ENCODE measurements at places on chromosomes 11 and 22.
A peak's percentile ranks its signal among the peaks of the same experiment; 100 is the strongest.

DNA sequence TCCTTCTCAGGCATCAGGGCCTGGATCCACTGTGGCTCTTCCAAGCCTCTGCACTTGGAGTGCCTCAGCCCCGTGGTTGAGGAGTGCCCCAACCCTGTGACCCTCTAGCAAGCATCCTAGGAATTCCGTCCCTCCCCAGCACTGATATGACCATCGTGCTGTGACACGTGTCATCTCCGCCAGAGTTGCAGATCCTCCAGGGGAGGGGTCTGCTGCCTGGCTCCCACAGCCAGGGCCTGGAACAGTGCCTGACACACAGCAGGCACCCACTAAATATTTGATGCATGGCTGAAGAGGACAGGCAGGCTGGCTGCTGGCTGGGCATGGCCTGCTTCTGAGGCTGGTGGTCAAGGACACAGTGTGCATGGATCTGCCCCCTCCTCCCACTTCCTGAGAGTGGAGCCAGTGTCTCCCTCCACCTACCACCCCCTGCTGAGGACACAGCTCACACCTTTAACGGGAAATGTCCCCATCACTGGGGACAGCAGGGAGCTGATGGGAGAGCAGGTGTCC, 1.7 kb upstream of the CD81 start:
- no peak for DNase-seq

DNA sequence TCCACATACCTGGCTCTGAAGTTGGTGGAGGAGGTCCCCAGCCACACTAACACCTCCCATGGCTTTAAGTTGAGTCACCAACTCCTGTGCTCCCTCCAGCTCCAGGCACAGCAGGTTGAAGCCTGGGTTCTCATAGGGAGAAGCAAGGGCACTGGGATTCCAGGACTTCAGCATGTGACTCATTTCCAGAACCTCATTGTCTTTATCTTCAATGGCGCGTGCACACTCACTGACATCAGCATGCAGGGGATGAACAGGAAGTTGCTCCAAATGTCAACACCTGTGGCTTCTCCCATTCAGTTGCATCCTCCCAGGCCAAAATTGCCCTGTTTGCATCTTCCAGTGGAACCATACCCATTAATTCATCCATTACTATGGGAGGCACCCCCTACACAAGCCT, 5.8 kb upstream of the UBQLNL start:
- DNase-seq = no peak

DNA sequence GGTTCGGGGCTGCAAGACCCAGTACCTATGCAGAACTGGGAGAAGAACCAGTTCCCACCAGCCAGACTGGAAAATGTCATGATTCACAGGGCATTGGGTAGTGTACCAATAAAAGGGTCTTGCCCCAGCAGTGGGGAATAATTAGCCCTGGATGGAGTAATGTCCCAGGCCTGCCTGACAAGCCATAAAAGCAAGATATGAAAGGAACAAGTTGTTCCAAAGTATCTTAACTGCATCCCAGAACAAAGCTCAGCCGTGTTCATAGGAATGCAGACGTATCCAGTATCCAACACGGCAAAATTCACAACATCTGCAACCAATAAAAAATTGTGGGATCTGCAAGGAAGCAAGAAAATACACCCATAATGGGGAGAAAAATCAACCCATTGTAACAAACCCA, 47.9 kb downstream of the ASCL2 start:
- no peak for DNase-seq

DNA sequence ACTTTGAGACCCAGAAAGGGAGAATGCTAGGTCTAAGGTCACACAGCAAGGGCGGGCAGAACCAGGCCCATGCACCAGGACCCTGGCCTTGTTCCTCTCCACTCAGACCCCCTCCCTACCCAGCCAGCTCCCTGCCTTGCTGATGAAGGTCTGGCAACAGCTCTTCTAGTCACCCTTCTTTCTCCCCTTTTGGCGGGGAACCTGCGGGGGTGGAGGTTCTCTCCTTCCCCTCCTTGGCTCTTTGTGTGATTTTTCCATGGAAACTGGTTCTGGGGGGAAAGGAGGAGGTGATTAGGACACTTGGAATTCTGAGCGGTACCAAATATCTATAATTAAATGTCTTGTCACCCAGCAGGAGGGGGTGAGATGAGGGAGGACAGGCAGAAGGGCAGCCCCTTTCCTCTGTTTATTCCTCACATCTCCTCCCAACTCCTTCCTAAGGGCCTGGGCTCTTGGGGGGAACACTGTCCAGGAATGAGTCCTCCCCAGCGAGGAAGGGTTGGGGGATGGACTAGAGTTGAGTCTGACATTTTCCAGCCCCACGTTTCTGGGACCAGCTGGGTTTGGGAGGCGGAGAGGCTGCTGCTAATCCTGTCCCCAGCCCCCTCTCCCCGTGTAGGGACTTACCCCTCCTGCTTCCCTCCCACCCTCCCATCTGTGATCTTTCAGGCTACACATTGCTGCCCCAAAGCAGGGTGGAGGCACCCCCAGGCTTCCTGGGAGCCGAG, 7.4 kb downstream of the ARHGEF17 start:
- DNase-seq = peak; percentile 60

- DNase-seq = no peak
Observed at GRCh38 chr11:93160808-93161207, 37.0 kb downstream of the SLC36A4 start.

GRCh38 chr22:20433686-20434241, 3.9 kb downstream of the SCARF2 start:
- DNase-seq = no peak

GRCh38 chr11:27339941-27340340, 23.1 kb downstream of the CCDC34 start:
- no peak for DNase-seq

GRCh38 chr22:49827853-49828598, at the start of gene BRD1:
Gene BRD1 (minus strand): TSS chr22:49827873. CDS start chr22:49824317, 3,556 bp downstream.
- DNase-seq = peak; percentile 39

DNA sequence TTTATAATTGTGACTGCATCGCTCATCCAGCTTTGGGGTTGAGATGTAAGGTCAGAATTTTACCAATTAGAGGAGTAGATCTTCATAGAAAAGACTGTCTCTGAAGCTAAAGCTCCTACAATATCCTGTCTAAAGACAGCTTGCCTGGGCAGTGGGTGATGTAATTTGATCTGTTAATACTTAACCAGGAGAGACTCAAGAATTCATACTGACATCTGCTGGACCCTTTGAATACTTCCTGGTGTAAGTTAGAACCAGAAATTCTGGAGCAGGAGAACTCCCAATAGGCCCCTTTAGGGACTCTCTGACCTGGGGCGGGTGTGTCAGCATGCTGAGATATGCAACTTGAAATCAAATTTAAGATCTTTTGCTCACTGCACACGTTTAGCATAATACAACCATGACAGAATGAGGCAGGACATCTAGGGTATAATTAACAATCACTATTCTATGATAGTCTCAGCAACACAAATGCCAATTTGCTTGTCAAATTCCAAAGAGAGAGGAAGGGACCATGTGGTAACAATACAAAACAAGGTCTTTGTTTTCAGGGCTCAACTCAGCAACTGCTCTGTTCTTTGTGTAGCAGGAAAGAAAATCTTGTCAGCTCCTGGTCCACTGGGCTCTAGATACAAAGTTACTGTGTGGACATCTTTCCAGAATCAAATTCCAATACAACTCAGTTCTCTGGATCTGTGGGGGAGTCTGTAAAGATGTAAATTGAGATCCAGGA, 143.9 kb downstream of the INSC start:
- DNase-seq = peak; percentile 14

GRCh38 chr22:45007391-45008185, 2.2 kb downstream of the PHF21B start:
- peak; percentile 20 for DNase-seq

DNA sequence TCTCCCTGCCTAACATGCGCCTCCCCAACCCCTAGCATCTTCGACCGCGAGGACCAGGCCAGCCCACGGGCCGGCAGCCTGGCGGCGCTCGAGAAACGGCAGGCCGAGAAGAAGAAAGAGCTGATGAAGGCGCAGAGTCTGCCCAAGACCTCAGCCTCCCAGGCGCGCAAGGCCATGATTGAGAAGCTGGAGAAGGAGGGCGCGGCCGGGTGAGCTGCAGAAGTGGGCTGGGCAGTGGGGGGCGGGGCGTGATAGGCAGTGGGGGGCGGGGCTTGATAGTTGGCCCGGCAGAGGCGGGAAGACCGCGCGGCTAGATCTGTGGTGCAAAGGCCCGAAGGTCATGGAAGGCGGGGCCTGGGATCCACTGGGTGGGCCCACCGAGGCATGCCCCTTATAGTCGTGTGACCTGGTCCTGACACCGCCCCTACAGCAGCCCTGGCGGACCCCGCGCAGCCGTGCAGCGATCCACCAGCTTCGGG, 8.7 kb downstream of the SELENOM start:
- no peak for DNase-seq

DNA sequence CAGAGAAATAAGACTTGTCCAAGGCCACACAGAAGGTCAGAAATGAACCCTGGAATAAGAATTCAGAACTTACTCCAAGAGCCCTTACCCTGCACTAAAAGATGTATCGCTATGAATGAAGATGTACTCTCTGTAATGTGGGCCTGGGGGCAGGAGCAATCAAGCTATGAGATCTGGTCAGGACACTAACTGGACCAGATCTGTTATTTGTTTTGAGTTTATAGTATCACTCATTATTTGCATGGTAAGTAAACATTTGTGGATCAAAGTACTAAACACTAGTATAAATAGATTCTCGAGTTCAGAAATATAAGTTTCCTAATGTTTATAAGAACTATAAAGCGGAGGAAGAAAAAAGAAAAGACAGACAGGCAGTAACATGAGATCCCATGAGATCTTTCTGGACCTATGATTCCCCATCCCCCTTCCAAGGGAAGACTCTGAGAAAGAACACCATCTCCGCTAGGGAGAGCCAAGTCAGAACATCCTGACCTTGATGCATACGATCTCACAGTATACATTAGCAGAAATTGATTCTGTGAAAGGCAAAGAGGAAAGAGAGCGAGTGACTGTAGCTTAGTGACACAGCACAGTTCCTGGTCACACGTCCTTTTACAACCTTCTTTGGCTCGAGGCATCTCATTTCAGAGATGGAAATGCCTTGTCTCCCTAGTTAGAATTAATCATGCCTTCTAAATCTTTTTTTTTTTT, 71.2 kb downstream of the USP35 start:
- DNase-seq = no peak

GRCh38 chr11:57645689-57646085, 4.0 kb downstream of the YPEL4 start:
- DNase-seq = no peak

DNA sequence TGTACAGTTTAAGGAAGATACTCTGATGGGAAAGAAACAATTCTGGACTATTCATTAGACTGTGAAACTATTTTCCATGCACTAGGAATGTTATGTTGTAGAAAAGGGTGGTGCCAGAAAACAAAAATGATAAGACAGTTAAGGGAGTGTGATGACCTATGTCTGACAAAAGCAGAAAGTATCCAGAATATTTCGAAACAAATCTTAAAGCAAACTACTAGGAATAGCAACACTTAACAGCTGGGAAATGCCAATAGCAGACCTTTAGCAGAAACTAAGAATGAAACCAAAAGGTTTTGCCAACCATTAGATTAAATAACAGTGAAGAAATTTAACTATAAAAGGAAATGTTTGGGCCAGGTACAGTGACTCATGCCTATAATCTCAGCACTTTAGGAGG, 3.3 kb upstream of the ARHGAP20 start:
- no peak for DNase-seq

DNA sequence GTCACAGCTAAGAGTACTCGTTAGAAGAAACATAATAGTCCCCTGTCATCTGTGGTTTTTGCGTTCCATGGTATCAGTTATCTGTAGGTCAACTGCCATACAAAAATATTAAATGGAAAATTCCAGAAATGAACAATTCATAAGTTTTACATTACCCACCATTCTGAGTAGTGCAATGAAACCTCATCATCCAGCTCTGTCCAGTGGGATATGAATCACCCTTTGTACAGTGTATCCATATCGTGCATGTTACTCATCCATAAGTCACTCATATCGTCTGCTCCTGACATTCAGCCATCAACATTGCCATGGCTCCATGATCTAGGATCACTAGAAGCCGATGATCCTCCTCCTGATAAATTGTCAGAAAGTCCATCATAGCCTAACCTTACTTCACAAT, 174.9 kb upstream of the C11orf87 start:
- DNase-seq = no peak

- peak; percentile 62 for DNase-seq
Observed at GRCh38 chr11:20211691-20212090, 51.4 kb upstream of the DBX1 start.

GRCh38 chr11:16117989-16118756, 238.2 kb downstream of the SOX6 start:
- peak; percentile 48 for DNase-seq

DNA sequence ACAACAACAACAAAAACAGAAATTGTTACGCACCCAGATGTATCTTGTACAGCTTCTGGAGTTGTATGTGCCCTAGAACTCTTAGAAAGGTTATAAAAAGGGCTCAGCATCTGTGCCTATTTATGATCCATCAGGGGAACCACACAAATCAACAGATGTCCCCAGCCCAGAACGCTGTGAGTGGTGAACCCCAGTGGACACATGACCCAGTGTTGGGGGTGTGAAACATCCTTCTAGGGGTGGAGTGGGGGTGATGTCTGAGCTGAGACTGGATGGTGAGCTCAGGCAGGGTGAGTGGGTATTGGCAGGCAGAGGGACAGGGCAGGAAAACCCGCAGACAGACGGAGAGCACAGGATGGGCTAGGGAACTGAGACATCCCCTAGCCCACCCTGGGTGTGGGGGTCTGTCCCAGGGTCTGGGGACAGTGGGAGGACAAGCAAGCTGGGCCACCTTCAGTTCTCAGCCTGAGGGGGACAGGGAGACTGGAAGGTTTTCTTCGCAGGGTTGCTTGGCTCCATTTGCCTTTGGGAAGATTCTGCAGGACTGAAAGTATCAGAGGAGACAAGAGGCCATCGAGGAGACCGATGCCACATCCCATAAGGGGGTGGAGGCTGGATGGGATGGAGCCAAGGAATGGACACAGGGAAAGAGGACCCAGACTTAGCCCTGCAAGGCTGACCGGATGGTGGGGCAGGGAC, 5.8 kb upstream of the EMID1 start:
- DNase-seq = no peak

DNA sequence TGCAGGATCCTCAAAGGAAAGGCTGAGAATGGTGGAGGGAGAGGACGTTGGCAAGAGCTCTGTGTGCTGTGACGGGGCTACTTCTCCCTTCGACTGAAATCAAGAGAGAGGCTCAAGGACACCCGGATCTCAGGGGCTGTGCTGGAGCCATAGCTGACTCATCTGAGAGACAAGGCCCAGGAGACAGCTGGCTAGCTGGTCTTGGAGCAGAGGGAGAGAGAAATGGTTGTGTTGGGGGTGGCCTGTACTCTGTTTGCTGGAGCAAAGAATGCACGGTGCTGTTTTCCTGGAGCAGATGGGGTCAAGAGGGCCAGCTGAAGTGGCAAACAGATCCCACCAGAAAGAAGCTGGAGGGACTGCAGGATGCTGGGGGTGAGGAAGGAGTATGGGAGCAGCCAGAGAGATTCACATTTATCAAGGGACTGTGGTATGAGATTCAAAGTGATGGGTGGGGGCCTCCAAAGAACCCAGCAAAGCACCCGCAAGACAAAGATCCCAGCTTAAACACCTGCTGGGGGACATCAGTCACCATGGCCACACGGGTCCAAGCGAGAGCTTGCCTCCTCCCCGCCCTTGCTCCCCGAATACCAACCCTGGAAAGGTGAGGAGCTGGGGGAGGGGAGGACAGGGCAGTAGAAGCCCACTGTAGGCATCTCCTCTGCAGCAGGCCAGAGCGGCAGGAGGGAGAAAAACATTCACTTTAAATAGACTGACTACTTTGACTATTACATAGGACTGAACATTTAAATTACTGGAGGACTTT, 40.8 kb downstream of the MAP6 start:
- no peak for DNase-seq
